ENCODE measurements at places on chromosomes 3 and 15.

- DNase-seq: no peak
Measured at GRCh38 chr3:30810625-30811024, 83.8 kb downstream of the GADL1 start.

DNA sequence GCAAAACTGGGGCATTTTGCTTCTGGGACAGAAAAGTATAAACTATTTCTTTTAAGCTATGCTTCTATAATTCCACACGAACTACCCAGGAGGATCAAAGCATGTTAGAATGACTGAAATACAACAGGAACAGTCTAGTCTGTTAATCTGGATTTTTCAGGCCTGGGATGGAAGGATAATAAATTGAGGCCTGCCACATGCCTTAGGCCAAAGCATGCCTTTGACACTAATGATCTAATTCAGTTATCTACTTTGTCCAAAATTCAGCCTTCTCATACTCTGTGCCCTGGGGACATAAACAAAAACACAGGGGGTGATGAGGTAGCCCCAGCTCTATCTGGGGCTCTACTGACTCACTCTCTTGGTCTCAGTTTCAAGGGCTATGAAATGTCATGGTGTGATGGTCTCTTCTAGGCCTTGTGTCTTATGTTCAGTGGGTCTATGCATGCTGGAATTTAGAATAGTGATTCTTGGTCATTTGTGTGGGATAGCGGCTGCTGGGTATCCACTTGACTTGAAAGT, 32.5 kb downstream of the GAP43 start:
- DNase-seq: no peak

DNA sequence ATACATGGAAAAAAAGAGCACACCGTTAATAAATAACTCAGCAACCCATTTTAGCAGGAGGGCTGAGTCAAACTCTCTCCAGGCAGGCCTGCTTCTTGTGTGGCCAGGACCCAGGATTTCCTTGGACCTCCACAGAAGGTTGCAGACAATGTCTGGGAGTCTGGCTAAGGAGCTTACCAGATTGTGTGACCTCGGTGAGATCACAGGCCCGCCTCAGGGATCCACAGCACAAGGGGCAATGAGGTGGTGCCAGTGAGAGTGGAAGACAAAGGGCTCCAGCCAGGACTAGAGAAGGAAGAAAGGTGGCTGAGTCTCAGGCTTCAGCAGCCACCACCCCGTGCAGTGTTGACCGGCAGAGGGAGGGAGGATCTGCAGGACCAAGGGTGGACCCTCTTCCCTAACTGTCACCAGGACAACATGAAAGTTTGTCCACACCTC, 32.2 kb upstream of the SEC22A start:
- DNase-seq: no peak

- no peak for DNase-seq
Measured at GRCh38 chr15:61175024-61175423, 54.1 kb downstream of the RORA start.

DNA sequence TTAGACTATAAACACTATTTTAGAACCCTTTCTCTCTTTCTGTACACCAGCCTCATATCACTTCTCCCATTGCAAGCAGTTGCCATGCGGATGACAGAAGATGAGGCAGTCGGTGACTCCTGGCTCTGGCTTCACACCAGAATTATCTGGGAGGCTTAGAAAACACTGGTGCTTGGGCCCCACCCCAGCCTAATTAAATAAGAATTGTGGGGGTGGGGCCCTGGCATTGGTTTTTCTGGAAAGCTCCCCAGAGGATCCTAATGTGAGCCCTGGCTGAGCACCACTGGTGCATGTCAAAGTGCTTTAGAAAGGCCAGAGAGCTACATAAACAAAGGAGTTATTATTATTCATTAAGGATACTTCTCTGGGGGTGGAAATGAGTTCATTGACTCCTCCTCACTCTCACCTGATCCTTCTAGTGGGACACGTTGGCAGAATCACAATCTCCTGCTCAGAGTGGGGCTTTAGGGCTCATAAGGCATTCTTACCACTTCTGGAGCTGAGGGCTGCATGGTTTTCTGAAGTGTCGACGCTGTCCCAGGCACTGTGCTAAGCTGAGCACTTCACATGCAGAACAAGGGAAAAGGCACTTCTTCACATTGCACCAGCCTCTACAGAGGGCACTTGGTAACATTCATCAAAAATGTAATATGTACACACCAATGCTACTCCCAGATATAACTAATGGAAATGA, 188.5 kb upstream of the TLE3 start:
- no peak for DNase-seq
